ENCODE measurements at places on chromosomes 11 and 22. TPM values are rescaled to one million over a fixed set of nuclear protein-coding genes. Genes with fewer than 3 reads are reported as not detected.

Gene LYVE1
- not detected for total RNA-seq

Gene OVOL1
- not detected for total RNA-seq

Gene NXPE1
- total RNA-seq: not detected

DNA sequence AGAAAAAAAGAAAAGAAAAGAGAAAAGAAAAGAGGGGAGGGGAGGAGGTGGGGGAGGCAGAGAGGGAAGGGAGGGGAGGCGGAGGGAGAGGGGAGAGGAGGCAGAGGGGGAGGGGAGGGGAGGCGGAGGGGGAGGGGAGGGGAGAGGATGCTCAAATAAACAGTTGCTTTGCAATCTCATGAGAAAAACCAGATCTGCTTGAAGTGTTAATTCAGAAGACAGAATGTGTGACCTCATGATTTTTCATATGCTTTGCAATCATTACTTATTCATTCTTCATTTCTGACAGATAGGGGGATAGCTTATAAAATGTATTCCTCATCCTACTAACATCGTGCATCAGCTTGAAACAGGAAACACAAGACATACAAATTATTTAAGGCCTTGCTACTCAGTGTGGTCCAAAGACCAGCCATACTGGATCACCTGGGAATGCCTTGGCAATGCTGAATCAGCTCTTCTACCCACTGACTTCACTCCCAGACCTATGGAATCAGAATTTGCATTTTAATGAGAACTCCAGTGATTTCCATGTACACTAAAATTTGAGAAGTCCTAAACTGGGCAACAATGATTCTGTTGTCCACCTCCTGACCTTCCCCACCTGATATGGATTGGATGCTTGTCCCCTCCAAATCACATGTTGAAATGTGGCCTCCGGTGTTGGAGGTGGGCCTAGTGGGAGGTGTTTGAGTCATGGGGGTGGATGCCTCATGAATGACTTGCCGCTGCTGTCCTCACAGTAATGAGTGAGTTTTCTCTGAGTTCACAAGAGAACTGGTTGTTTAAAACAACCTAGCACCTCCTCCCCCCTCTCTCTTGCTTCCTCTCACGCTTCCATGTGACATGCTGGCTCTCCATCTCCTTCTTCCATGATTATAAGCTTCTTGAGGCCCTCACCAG is 69.2 kb downstream of the CCDC34 start:
- peaks cover 5% of the 10 kb centered on the region for H3K27me3 ChIP-seq
- no peak overlapping the region for H3K4me3 ChIP-seq
- no peak for DNase-seq
- no peaks in the 10 kb centered on the region for H3K4me1 ChIP-seq
- H3K27ac ChIP-seq: no peak overlapping the region
- H3K36me3 ChIP-seq: peaks cover 5% of the 10 kb centered on the region

DNA sequence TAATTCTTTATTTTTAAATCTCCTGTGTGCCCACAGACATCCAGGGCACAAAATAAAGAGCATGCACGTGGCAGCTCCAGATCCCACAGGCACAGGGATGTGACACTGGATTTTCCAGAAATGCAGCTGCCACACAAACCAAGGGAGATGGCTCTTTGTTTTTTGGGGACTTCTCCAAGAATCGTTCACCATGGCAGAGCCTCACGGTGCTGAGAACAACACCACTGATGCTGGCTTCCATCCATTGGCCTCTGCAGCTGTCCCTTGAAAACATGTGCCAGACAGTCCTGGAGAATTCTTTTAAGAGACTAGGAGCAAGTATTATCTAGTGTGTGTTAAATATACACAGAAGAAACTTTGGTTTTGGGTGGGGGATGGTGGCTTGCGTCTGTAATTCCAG is 108.4 kb upstream of the SLC22A12 start:
- no peak overlapping the region for H3K4me3 ChIP-seq
- H3K4me1 ChIP-seq: no peaks in the 10 kb centered on the region
- peaks cover 20% of the 10 kb centered on the region for H3K27me3 ChIP-seq
- DNase-seq: no peak
- no peaks in the 10 kb centered on the region for H3K36me3 ChIP-seq
- no peak overlapping the region for H3K27ac ChIP-seq

Gene PTPRCAP
- 97.4 TPM for total RNA-seq

GRCh38 chr11:17548444-17548843 is 1.4 kb downstream of the OTOG start:
- H3K4me1 ChIP-seq: peaks cover 2% of the 10 kb centered on the region
- H3K27ac ChIP-seq: no peak overlapping the region
- H3K27me3 ChIP-seq: peaks cover 24% of the 10 kb centered on the region
- no peak for DNase-seq
- no peaks in the 10 kb centered on the region for H3K36me3 ChIP-seq

Gene RASL10A
- not detected for total RNA-seq

DNA sequence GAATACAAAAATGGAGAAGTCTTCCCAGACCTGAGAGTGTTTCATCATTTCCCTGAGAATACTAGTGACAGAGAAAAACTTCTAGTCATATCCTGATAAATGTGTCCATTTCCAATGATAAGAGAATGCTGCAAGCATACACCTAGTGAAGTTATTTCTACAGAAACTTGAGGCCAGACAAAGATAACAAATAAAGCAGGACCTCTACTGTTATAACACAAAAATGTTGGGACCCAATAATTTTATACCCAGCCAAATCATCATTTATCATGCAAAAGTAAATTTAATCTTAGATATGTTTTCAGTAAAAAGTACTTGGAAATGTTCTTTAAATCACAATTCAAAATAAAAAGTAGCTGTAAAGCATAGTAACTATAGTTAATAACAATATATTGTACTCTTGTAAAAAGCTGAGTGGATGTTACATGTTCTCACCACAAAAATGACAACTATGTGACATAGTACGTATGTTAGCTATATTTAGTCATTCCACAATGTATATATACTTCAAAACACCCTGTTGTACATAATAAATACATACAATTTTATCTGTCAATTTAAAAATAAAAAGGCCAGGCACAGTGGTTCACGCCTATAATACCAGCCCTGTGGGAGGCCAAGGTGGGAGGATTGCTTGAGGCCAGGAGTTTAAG is 12.6 kb downstream of the RRAS2 start:
- H3K27me3 ChIP-seq: no peaks in the 10 kb centered on the region
- peaks cover 43% of the 10 kb centered on the region for H3K4me1 ChIP-seq
- H3K4me3 ChIP-seq: no peak overlapping the region
- DNase-seq: no peak
- H3K36me3 ChIP-seq: peaks cover 22% of the 10 kb centered on the region

Gene MRGPRX1
- not detected for total RNA-seq

GRCh38 chr22:50189184-50189848 is 3.6 kb downstream of the TRABD start:
- peaks cover 48% of the 10 kb centered on the region for H3K4me1 ChIP-seq
- peaks cover 16% of the 10 kb centered on the region for H3K36me3 ChIP-seq
- peak overlapping the region; percentile 29 for H3K4me3 ChIP-seq

Gene IL17REL
- total RNA-seq: 1.1 TPM

GRCh38 chr11:102799681-102800340 is 1.9 kb upstream of the MMP1 start:
- H3K4me3 ChIP-seq: no peak overlapping the region
- H3K36me3 ChIP-seq: no peaks in the 10 kb centered on the region
- H3K4me1 ChIP-seq: no peaks in the 10 kb centered on the region
- no peak for DNase-seq
- no peak overlapping the region for H3K27ac ChIP-seq

DNA sequence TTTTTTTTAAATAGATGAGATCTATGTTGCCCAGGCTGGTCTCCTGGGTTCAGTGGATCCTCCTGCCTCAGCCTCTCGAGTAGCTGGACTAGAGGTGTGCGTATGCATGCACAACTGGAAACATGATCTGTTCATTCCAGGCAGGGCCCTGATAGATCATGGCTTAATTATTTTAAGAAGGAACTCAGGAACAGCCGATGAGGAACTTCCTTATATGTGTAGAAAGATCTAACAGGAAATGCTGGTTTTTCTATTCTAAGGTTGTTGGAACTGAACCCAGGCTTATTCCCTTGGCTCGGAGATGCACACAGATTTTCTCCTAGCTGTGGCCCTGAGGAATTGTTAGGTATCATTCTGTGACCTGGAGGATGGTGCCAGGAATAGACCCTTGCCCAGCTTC is 32.4 kb downstream of the SPECC1L start:
- no peaks in the 10 kb centered on the region for H3K27me3 ChIP-seq
- no peak overlapping the region for H3K27ac ChIP-seq
- H3K4me1 ChIP-seq: peaks cover 59% of the 10 kb centered on the region
- peaks cover 22% of the 10 kb centered on the region for H3K36me3 ChIP-seq
- DNase-seq: no peak

Gene CCDC89
- not detected for total RNA-seq

GRCh38 chr11:16789063-16789420 is 50.6 kb downstream of the C11orf58 start:
- H3K4me3 ChIP-seq: no peak overlapping the region
- H3K36me3 ChIP-seq: no peaks in the 10 kb centered on the region
- no peak overlapping the region for H3K27ac ChIP-seq
- peaks cover 7% of the 10 kb centered on the region for H3K4me1 ChIP-seq

- no peak overlapping the region for H3K27ac ChIP-seq
- H3K4me1 ChIP-seq: peaks cover 15% of the 10 kb centered on the region
- no peak for DNase-seq
These were observed 6.2 kb upstream of the ALX4 start for GRCh38 chr11:44315947-44316658.

DNA sequence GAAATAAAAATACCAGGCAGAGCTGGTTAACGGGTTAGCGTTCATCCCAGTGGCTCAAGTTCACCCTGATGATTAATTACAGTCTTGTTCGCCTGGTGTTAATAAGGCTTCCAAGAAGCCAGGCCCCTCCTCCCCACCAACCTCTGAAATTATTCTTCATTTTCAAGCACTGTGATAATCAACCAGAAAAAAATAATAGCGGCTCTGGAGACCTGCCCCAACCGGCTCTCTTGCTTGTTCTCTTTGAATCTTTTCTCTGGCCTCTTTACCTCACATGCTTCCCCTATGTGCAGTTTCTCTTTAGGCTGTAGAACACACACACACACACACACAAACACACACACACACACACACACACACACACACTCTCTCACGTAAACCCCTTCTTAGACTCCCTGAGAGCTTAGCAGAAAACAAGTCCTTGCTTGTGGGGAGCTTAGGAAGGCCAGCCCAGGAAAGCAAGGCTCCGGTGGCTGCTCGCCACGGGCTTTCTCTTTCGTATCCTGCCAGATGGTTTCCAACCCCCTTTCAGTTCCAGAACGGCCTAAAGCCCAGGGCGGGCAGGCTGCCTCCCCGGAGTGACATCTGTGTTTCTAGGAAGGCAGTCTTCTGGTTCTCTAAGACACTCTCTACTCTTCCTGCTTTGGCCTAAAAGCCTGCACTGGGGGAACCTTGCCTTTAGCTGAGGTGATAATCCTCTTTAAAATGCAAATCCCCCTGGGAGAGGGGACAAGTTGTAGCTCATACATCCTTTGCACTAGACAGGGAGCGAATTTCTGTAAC is 106.4 kb upstream of the SESN3 start:
- H3K4me1 ChIP-seq: peaks cover 3% of the 10 kb centered on the region
- DNase-seq: peak; percentile 66
- H3K36me3 ChIP-seq: no peaks in the 10 kb centered on the region

Gene KRTAP5-2
- not detected for total RNA-seq

DNA sequence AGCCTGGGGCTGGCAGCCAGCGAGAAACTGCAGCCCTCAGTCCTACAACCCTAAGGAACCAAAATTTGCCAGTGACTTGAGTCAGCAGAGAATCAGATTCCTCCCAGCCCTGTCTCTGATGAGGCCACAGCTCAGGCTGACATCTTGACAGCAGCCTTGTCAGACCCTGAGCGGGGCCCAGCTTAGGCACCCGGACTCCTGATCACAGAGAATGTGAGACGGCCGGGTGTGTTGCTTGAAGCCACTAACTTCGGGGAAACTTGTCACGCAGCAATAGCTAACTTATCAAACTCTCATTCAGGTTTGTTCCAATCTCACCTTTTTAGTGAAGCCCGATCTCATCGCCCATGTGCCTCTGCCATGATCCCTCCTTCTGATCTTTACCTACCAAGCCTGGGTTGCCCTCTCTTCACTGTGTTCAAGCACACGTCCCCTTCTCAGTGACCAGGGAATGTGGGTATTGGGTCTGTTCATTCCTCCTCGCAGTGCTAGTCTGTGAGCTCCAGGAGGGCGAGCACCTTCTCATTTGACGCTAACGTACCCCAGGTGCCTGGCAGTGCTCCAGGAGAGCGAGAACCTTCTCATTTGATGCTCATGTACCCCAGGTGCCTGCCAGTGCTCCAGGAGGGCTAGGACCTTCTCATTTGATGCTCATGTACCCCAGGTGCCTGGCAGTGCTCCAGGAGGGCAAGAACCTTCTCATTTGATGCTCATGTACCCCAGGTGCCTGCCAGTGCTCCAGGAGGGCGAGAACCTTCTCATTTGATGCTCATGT is 280.7 kb downstream of the BRD1 start:
- DNase-seq: no peak
- no peak overlapping the region for H3K27ac ChIP-seq
- H3K36me3 ChIP-seq: peaks cover 14% of the 10 kb centered on the region
- no peaks in the 10 kb centered on the region for H3K27me3 ChIP-seq
- no peaks in the 10 kb centered on the region for H3K4me1 ChIP-seq
- no peak overlapping the region for H3K4me3 ChIP-seq

DNA sequence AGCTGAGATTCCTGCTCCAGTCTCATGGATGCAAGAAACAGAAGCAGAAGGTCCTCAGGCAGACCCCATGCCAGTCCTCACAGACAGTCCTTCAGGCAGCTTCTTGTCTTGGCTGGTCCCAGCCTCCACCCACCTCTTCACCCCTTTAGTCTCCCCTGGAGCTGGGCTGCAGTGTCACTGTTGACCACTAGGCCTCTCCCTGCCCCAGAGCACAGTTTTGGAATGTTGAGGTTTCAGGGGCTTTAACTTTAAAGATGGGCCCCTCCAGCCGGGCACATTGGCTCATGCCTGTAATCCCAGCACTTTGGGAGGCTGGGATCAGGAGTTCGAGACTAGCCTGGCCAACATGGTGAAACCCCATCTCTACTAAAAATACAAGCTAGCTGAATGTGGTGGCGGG is 39.5 kb upstream of the GCAT start:
- DNase-seq: no peak
- no peaks in the 10 kb centered on the region for H3K27me3 ChIP-seq
- no peak overlapping the region for H3K4me3 ChIP-seq
- H3K27ac ChIP-seq: no peak overlapping the region

Measured in activated CD4-positive, alpha-beta memory T cell treated with anti-CD3 and anti-CD28 coated beads for 36 hours (primary cell).